ENCODE measurements at places on chromosomes 12 and 14.
A peak's percentile ranks its signal among the peaks of the same experiment; 100 is the strongest.

DNA sequence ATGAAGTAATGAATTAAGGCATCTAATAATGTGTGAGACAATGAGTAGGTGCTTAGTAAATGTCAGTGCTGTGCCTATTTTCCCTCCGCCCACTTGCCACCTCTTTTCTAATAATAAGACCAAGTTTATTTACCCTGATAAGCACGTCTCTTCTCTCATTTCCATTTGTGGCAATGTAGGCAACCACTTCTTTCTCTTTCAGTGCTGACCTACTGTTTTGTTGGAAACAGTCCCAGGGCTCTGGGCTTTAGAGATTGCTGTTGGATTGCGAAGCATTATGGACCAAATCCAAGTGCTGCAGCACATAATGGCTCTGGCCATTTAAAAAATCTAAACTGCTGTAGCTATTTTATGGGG lies 141.3 kb upstream of the PLEKHG7 start:
- no peak for DNase-seq

DNA sequence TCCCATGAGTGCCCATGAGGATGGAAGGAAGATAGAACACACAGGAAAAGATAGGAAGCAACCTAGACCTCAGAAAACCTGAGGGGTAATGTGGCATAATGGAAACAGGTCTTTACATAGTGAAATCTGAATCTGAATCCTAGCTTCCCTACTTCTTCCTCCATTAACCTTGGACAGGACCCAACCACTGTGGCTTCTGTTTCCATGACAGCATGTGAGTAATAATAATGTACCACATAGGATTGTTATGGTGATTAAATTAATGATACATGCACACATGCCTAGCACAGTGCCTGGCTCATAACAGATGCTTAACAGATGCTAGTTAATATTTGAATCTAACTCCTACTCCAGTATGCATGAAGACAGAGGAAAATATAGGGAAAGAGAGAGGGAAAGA lies 11.2 kb downstream of the TTC9 start:
- no peak for DNase-seq

GRCh38 chr12:55666508-55666907 lies 29.8 kb downstream of the OR10P1 start:
- DNase-seq: no peak

GRCh38 chr12:86435053-86435452 lies 178.9 kb upstream of the MGAT4C start:
- DNase-seq: no peak

GRCh38 chr12:79926951-79927350 lies 7.9 kb downstream of the PPP1R12A start:
- no peak for DNase-seq

DNA sequence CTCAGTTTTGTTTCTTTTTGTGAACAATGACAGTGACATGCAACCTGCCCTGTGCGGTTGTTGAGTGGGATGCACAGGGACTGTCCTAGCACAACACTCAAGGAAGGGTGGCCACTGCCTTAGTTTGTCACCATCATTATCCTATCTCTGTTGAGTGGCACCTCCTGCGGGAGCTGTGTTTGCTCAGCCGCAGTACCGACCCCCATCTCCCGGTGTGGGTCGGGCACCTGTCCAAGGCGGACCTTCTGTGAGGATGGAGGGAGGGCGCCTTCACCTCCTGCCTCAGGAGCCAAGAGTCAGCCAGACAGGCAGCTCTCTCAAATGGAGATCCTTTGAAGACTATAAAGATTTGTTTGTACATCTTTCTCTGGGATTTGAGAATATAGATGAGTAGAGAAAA lies 142.1 kb downstream of the TSPAN9 start:
- DNase-seq: no peak

- DNase-seq: no peak
Observed at GRCh38 chr14:46384611-46385010, 267.0 kb downstream of the RPL10L start.

DNA sequence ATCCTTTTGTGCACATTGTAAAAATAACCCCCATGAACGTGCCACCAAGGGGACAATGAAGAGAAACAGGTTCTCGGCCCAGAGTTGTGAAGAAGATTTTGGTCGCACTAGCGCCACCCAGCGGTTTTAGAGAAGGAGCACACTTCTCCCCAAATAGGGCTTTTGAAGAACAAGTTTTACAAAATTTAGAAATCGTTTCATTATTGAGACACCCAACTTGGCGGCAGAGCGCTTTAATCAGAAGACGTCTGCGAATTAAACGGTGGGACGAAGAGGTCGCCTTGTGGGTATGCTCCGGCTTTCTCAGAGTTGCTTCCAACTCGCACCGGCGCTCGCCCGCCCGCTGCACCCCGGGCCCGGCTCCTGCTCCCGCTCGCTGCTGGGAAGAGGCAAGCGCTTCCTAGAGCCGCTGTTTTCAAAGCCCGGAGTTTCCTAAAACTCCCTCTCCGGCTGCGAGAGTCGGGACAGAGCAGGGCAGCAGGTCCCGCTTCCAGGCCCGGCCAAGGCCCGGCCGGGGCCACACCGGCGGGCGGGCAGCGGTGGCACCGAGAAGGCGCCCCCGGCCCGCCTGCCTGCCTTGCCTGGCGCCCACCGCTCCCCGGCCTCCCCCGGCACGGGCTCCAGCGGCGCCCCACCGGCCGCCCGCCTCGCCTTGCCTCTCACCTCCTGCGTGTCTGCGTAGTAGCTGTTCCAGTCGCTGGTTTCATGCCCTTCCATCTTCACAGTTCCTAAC lies 645 bp downstream of the FOXA1 start:
- peak; percentile 89 for DNase-seq

DNA sequence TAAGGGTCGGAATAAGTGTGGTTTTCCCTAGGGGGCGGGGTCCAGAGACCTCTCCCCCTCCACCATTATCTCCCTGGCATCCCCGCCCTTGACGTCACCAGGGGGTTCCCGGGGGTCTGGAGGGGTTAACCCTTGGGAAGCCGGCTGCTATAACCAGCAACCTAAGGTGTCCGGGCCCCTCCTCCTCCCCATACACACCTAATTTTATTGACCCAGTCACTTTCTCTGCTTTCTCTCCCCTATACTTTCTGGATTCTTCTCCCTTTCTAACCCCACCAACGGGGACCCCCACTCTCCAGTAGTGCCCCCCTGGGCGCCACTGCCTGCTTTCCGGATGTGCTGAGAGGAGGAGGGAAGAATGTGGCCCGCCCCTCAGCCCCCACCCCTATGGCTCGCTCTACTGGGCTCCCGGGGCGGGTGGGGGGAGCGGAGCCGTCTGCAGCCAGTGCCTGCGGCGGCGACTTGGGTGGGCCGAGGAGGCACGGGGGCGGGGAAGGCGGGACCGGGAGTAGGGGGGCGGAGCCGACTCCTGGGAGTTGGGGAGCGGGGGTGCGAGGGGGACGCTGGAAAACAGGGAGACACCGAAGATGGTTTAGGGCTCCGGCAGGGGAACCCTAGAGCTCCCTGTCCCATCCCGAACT lies 1.8 kb downstream of the GLI1 start:
- DNase-seq: no peak

DNA sequence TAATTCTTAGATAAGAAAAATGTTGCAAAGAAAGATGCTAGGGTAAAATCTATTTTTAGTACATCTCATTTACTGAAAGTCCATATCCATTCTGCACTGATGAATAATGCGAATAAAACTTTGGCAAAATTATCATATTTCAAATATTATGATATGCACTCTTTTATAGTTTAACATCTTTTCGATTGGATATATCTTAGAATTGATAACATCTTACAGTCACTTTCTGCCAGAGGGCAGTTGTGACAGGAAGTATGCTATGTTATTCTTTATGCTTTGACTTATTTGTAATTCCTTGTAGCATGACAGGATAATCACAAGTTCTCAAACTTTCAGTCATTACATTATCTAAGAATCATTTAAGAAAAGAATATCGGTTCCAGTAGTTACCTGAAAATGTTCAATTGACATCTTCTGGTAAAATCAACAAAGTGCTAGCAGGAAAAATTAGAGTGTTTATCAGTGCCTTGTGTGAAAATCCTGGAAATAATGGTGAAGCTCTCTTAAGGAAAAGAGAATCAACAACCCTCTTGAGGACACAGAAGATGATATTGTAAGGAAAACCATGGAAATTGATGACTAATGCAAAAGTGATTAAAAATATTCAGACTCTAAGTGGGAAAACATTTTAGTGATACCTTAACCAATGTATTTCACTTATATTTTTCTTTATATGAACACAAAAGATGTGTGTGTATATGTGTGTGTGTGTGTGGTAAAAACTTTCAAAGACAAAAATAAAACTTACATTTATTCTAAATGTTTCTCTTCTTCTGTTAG lies 95.5 kb downstream of the SLC6A15 start:
- DNase-seq: no peak

- DNase-seq: no peak
Observed at GRCh38 chr12:96236221-96236822, 42.1 kb downstream of the ELK3 start.

DNA sequence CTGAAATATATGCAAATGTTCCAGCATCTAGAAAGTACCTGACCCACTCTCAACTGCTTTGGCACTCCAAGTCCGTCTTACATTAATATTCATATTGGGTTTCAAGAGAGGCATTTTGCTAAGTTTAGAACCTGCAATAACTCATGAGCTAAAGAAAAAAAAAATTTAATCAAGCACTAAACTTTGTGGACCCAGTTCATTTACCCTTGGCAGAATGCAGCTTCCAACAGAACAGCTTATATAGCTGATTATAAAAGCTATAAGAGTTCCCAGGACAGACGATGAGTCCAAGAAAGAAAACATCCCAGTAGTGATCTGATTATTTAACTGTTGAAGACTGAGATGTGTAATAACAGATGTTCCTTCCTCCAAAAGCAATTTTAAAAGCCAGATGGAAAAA lies 592.0 kb downstream of the KCNH5 start:
- DNase-seq: no peak

DNA sequence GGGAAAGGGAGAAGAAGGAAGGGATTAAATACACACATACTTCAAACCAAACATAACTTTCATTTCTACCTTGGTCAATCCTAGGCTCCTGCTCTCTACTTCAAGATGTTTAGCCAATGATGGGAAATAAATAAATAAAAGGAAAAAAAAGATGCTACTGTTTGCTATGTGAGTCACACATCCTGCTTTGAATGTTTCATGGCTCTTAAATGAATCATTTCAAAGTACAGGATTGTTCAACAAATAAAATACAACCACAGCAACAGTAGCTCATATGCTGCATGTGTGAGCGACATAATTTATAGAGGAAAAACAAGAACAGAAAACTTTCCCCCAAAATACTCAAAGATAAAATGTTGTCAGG lies 54.3 kb upstream of the NPFF start:
- no peak for DNase-seq

Data from NCI-H187 (cell line).